Astrocyte of the spinal cord (primary cell): ENCODE measurements at places on chromosomes 3 and 15.

DNA sequence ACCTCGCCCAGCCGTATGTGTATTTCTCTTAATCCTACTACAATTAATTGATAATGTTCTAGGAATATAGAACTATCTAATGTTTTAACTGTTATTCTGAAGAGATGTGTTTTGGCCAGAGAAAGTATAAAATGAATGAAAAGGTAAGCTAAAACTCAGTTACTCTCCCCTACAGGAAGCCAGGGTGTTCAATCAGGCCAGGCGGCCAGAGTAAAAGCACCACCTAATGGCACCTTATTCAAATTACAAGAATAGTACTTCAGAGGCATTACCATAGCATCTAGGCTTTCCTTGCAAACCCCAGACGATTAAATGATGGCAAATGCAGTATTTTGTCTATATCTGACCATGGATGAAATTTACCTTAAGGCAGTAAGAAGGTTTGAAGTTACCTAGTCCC is 10.4 kb downstream of the SLC12A8 start:
- peak; percentile 29 for DNase-seq

GRCh38 chr3:193968380-193968974 is 167.5 kb upstream of the HES1 start:
- no peak for DNase-seq

- no peak for DNase-seq
These were observed 521.2 kb upstream of the GOLIM4 start for GRCh38 chr3:168616915-168617314.

DNA sequence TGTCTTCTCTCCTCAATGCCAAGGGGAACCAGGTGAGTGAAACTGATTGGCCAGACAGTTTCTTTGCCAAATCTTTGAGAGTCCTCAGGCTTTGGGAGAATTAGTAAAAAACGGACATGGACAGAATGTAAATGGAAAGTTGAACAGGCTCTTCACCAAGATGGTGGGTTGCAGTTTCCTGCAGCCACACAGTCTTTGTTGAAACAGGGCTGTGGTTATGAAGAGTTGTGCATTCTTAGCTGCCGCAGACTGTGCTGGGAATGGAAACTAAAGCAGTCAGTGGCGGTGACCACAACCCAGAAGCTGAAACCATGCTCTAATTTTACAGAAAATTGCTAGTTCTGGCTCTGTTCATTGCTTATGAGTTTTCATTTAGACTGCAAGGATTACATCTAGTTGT is 42.1 kb upstream of the TASOR start:
- peak; percentile 5 for DNase-seq

GRCh38 chr3:189822726-189823125 is 191.5 kb downstream of the TP63 start:
- no peak for DNase-seq

- DNase-seq, result no peak
These were observed 114.3 kb upstream of the UBE2E1 start for GRCh38 chr3:23691357-23691895.
